ENCODE measurements at places on chromosomes 5 and 9.

GRCh38 chr5:91206103-91206502 is 177.0 kb downstream of the ARRDC3 start:
- no peak for DNase-seq

DNA sequence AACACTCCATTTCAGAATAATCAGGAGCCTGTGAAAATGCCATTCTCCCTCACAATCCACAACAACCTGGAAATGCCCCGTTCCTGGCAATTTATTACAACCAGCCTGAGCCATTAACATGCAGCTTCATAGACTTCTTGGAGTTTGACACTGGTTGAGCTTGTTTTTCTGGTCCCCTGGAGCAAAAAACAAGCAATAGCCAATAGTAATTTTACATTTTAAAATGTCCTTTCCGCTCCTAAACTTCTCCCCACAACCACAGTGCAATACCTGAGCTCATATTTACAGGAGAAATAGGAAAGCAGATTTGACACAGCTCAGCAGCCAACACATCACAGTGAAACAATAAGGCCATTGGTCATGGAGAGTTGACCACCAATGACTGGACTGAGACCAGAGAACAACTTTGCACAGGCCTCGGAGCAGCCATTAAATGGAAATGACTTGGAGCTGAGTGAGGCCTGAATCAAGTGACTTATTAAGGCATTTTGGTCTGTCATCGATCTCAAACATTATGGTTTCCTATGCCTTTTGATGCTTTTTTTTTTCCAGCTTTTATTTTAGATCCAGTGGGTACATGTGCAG is 73.0 kb downstream of the ENC1 start:
- DNase-seq = no peak

DNA sequence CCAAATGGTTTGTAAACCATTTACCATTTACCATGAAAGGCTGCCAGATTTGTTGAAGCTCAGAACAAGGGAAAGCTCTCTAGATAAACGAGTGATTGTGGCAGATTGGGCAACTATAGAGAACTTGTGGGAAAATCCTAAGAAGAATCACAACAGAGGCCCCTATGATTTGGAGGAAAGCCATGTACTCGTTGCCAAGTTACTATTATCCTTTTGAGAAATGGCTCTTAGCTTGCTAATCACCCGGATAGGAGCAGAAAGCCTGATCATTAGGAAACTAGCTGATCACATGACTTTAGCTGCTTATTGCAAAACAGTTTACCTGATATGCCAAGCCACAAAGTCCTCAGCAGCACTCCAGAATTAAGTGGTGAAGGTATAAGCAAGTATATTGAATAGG is 23.5 kb upstream of the ATG10 start:
- no peak for DNase-seq

- no peak for DNase-seq
Observed at GRCh38 chr9:4630836-4631235, 31.3 kb upstream of the PLPP6 start.

DNA sequence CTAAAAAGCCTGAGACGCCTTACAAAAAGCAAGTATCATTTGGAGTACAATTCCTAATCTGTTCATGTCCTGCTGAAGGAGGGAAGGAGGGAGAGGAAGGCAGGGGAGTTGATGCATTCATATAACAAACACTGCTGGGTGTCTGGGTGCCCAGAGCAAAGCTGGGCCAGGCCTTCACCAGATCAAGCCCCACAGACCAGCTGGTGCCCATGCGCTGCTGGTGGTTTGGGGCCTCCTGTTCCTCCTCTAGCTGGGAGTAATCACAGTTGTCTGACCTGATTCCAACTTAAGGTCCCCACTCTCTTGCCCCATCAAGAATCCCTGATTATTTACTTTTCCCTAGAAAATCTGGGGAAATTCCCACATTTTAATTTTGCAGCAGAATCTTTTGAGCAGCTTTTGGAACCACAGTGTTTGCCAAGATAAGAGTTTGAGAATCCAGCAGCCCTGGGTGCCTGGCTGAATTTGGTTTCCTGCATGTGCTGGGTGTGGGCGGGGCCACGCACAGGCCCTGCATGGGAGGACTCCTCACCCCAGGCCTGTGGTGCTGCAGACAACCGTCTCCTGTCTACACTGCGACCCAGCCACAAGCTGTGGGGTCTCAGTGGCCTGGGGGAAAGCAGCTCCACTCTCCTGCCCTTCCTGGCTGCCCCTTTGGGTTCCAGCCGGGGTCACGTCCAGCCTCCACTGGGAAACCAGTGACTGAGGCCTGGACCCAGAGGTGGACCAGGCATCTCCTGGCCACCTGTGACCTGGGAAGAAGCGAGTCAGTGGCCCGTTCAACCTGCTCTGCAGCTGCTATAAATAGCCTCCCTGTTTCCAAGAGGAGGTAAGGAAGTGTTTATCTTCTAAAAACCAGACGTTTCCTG is 47.5 kb downstream of the NEURL1B start:
- DNase-seq = no peak

GRCh38 chr5:119377066-119377465 is 21.2 kb downstream of the TNFAIP8 start:
- no peak for DNase-seq

GRCh38 chr9:113851873-113852272 is 24.2 kb upstream of the ZNF618 start:
- DNase-seq = no peak

DNA sequence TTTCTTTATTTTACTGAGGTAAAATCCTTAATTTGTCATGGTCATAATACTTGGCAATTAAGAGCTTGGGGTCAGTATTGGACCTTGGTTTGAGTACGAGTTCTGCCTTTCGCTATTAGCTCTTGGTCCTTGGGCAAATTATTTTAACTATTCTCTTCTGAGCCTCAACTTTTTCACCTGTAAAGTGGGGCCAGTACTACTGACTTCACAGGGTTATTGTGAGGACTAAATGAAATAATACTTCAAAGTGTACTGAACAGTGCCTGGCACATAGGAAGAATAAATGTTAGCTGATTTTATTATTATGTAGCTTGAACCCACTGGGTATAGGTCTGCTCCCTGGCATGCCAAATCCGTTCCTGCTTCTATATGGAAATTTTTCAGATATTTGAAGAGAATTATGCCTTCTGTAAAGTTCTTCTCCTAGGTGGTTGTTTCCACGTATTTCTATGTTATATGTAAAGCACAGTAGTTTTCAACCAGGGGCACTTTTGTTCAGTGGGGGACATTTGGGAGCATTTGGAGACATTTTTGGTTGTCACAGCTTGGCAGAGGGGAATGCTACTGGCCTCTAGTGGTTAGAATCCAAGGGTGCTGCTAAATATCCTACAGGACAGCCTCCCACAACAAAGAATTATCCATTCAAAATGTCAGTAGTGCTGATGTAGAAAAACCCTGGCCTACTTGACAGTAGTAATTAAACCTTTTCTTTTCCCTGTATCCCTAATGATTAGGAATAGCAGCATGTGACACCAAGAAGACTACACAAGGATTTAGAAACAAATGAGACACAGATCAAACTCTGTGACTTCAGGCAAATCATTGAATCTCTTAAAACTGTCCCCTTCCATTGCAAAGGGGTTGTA is 4.5 kb downstream of the RCL1 start:
- peak; percentile 47 for DNase-seq

- DNase-seq = no peak
Observed at GRCh38 chr9:98477884-98478283, 222.4 kb upstream of the TBC1D2 start.

DNA sequence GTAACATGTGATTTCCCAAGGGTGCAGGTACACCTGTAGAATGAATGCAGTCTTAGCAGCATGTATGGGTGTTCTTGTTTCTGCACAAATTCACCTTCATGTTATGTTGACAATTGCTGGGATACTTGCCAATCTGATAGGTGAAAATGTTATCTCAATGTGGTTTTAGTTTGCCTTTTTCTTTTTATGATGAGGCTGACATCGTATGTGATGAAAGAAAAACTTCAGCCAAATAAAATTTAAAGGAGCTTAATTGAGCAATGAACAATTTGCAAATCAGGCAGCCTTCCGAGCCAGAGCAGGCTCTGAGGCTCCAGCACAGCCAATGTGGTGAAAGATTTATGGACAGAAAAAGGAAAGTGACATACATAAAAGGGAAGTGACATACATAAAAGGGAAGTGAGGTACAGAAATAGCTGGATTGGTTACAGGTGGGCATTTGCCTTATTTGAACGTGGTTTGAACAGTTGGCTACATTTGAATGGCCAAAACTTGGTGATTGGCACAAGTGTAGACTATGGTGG is 10.5 kb downstream of the TAL2 start:
- no peak for DNase-seq

DNA sequence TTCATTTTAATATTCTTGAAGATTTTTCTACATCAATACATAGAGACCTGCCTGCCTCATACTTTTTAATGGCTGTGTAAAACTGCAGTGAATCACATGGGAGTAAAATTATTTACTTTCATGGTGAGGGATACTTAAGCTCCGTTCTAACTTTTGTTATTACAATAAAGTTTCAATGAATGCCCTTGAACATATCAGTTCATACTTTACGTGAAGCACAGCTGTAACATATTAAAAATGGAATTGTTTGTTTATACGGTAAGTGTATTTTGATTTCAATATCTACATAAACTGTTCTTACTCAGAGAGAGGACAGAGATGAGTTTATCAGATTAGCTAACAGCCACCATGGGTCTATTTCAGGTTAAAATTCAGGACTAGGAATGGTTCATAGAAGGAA is 155.1 kb downstream of the NR3C1 start:
- DNase-seq = no peak

DNA sequence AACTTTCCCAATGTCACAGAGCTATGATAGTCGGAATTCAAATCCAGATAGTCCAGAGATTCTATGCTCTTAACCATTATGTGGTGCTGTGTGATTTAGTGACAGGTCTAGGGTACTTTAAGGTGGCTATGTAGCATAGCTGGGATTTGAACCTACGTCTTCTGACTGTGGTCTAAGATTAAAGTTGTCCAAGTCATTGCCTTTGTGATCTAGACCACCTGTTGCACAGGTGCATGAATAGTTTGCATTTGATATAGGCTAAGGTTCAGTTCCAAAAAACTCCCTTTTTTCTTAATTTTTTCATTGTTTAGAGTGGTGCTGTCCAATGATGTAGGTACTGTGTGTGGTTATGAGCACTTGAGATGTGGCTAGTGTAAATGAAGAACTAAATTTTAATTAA is 2.5 kb downstream of the PAIP2 start:
- no peak for DNase-seq

DNA sequence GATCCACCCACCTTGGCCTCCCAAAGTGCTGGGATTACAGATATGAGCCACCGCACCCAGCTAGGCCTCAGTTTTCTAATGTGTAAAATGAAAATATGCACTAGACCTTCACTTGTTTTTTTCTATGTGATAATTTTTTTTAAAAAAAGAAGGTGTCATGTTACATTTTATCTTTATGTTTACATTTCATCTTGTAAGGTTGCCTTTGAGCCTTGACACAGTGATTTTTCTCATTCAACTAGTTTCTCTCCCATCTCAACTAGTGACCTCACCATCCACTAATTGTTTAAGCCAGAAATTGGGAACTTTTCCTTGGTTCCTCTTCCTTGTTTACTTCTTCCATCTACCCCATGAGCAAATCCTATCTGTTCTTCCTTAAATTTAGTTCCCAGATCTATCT is 21.5 kb downstream of the TMC1 start:
- no peak for DNase-seq

- DNase-seq = peak; percentile 90
Observed at GRCh38 chr9:121261107-121261460, 6.9 kb upstream of the GSN start.

- DNase-seq = no peak
Observed at GRCh38 chr5:171606414-171607024, 179.1 kb upstream of the SMIM23 start.

GRCh38 chr5:139402561-139403158 is 1.2 kb downstream of the SPATA24 start:
- DNase-seq = no peak

- no peak for DNase-seq
Observed at GRCh38 chr5:149046196-149046829, 16.5 kb downstream of the SH3TC2 start.

- DNase-seq = no peak
Observed at GRCh38 chr9:16329671-16330113, 540.8 kb downstream of the BNC2 start.

- DNase-seq = no peak
Observed at GRCh38 chr5:6003040-6003825, 375.1 kb downstream of the MED10 start.

DNA sequence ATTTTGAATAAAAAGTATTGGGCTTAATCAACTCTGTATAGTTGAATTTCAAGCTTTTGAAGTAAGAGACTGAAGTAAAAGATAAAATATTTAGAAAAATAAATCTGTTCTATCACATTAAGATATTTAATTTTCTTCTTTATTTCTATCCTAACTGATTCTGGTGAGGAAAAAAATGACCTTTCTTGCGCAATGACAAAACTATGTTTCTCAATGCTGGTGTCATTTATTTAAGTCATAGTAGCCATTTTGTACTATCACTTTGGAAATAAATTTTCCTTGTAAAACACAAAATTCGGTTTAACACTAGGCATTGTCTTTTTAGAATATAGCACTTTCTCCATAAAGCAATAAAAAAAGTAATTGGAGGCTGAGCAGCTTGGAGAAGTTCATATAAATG is 728.0 kb downstream of the CDH9 start:
- DNase-seq = no peak
